ENCODE measurements at places on chromosomes 7 and 10.

- DNase-seq, result no peak
Measured at GRCh38 chr10:62457196-62457595, 83.0 kb downstream of the ZNF365 start.

DNA sequence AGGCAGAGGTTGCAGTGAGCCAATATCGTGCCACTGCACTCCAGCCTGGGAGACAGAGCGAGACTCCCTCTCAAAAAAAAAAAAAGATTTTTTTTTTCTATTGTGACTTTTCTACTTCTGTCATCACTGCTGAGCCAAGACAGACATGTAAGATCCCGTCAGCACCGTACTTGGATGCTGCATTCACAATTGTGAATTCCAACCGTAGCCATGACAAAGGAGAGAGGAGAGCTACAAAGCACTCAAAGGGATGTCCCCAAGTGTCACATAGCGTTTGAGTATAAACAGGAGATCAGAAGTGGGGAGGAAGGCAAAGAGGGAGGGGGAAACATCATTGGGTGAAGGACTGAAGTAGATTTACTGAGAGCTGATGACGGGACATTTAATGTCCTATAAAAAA is 144.2 kb downstream of the PRPF18 start:
- no peak for DNase-seq

- DNase-seq, result no peak
Measured at GRCh38 chr7:153509768-153510167, 542.4 kb upstream of the DPP6 start.

GRCh38 chr7:139595806-139596205 is 72.3 kb downstream of the CLEC2L start:
- no peak for DNase-seq

- no peak for DNase-seq
Measured at GRCh38 chr7:139916717-139917395, 87.8 kb downstream of the TBXAS1 start.

DNA sequence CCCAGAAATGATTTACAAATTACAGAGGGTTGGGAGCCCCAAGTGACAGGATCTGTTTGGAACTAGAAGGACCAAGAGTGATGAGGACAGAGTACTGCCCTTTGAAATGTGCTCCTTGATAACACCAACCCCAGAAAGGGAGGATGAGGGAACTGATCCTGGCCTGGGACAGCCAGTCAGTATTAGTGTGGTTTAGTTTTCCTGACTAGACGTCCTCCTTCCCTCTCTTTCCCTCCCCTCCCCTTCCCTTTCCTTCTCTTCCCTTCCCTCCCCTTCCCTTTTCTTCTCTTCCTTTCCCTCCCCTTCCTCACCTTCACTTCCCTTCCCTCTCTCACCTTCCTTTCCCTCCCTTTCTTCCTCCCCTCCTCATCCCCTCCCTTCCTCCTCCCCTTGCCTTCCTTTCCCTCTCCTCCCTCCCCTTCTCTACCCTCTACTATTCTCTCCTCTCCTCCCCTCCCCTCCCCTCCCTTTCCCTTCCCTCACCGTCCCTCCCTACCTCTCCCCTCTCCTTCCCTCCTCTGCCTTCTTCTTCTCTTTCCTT is 31.0 kb upstream of the BICC1 start:
- no peak for DNase-seq

GRCh38 chr7:15515252-15515651 is 46.6 kb downstream of the AGMO start:
- DNase-seq, result peak; percentile 75

DNA sequence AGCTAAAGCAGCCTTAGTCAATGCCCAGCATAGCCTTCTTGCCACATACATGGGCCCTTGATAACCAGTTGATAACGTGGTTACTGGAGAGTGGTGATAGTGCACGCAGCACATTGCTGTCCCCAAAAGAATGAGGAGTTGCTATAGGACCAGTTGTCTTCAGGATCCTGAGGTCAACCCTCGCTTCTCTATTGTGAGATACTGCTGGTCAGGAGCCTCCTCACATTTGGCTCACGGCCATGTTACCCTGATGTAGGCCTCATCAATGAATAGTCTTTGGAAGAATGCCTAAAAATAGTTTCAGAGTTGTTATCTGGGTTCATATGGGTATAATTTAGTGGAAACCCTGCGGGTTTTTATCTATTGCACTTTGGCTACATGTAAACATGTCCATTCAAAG is 230.7 kb downstream of the VTI1A start:
- DNase-seq, result no peak

DNA sequence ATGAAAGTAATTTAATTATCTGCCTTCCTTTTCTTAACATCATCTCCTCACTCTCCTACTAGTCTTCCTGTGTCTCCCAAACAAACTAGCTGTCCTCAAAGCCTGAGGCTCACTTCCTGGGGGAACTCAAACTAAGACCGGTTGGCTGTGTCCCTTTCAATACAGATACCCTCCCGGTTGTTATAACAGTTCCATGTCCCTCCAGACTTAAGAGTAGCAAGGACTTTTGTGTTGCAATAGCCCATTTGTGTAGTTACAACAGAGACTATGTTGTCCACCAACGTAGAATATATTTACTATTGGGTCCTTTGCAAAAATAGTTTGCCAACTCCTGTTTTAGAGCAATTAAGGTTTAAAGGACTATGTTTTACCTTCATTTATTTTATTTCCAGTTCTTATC is 8.6 kb upstream of the TARP start:
- DNase-seq, result no peak

DNA sequence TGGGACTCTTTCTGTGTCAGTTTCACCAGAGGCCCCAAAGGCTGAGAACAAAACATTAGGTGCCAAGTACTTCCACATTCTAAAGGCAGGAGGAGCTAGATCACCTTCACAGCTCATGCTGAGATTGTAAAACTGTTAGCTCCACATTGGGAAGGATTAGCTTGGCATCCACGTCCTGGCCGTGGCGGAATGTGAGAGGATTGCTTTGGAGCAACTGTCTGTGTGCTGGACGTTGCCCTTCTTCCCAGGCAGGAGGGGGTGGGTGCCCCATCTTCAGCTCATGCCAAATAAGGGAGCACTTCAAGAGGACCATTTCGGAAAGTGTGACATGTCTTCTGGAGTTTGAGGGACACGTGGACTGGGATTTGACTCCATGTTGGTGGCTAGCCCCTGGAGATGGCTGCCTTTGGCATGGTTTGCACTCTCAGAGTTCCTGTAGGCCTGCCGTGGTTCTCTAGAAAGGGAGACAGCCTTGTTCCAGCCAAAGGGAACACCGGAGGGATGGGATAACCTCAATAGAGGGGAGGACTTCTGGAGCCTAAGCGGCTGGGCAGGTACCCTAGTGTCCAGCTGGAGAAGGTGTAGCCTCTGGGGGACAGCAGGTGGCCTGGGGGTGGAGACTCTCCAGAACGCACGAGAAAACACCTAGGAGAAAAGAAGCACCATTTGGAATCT is 19.9 kb upstream of the FMC1 start:
- DNase-seq, result no peak

GRCh38 chr10:4623757-4624420 is 202.1 kb upstream of the AKR1E2 start:
- no peak for DNase-seq

GRCh38 chr7:31410265-31410664 is 69.7 kb upstream of the NEUROD6 start:
- DNase-seq, result no peak

GRCh38 chr7:132424821-132425724 is 151.2 kb downstream of the PLXNA4 start:
- DNase-seq, result no peak

DNA sequence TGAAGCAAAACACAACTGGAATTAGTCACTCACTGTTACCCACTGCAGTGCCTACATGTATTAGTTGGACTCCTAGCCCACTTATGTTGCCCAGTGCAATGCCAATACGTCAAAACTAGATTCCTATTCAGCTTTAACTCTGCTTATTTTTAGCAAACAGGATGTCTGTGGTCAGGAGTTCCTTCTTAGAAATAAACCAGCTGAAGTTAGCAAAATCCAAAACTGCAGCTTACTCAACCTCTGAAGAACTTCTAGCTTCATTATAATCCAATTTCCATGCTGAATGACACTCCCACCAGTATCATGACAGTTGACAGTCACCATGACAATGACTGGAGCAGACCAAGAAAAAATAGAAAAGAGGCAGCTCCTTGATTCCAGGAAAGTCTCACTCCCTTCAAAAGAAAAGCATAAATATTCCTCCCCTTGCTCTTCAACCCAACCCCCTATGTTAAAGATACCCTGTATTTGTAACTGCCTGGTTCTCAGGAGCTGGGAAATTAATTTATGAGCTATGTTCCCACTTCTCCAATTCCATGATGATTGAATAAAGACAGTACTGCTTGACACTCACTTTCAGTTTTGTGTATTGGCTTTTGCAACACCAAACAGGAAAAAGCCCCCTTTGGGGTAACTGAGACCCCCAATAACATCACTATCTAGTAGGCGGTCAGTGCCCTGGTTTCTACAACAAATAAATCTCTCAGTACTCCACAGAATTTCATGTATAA is 327.4 kb downstream of the SORCS1 start:
- peak; percentile 11 for DNase-seq

DNA sequence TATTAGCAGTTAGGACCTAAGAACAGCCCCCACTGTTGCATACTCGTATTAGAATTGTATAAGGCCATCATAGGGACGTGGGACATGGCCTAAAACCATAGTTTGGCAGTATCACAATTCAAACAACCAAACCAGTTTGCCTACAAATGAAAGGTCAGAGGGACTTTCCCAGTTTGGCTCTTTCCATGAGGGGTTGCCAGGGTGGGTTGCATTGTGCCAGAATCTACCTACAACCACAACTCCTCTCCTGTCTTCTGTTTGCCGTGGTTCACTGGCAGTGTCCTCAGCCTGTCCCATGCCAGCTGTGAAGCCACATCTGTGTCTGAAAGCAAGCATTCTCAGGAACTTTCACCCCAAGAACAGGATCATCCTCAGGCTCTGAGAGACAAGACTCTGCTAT is 44.5 kb downstream of the PIK3AP1 start:
- no peak for DNase-seq

GRCh38 chr7:73715648-73716317 is 3.7 kb downstream of the STX1A start:
- peak; percentile 62 for DNase-seq

DNA sequence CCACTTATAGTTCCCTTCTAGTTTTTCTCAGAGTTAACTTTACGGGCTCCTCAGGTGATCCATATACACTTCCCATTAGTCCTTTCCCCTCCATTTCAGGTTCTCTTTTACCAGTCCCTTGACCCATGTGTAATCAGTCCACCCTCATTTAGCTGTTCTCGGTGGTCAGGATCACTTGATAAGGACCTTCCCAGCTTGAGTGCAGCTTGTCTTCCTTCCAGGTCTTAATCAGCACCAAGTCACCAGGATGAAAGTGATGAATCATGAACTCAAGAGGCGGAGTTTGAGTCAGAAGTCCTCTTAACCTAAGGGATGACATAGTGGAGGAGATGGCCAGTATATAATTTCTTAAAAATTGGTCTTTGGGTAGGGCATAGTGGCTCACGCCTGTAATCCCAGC is 63.1 kb upstream of the CNTNAP2 start:
- no peak for DNase-seq

DNA sequence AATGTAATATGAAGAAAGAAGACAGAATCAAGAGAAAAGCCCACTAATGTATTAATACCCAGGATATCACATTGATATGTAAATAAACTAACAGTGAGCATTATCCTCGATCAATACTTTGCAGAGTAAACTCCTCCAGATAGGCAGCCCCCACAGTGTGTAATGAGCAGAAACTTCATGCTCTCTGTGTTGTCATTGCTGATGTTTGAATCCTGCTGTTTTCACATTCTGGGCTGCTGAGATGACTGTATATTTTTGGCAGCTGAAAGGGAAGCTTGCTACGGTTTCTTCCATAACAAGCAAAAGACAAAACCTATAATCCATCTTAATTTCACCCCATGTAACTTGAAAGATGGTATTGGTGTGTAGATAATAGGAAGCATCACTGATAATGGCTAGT is 15.3 kb upstream of the THSD7A start:
- no peak for DNase-seq

DNA sequence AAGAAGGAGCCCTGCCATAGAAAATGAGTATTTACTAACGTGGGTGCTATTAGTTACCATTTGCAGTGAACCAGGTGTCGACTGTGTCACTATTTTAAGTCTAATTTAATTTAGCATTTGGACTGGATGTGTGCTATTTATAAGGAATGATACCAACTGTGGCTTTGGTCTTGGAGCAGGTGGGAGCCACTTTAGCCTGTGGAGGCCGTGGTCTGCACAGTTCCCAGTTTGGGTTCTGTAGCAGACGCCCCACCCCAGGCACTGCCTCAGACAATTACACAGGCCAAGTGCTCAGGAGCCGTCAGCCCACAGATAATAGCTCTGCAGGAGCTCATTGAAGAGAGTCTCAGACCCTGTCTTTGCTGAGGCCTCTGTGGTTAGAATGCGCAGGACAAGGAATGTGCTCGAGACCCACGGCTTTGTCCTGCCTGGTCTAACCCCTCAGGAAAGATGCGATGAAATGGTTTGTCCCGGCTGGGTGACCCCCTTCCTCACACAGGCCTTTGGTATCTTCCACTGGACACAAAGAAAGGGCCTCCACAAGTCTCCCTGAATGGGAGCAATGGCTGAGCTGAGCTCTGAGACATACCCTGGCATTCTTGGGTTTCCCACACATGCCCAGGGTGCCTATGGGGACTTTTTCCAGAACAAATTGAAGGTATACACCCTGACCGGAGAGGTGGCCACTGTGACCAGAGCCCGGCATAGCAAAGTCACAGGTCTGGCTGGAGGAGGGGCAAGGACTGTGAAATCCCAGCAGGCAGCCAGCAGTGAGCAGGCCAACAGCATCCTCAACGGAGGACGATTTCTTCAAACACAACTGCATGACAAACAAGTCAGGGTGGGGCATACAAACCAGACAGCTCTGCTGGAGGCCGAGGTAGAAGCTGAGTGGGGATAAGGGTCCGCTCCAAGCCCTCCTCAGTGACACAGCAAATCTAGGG is 251.2 kb downstream of the ARHGAP12 start:
- DNase-seq, result no peak

DNA sequence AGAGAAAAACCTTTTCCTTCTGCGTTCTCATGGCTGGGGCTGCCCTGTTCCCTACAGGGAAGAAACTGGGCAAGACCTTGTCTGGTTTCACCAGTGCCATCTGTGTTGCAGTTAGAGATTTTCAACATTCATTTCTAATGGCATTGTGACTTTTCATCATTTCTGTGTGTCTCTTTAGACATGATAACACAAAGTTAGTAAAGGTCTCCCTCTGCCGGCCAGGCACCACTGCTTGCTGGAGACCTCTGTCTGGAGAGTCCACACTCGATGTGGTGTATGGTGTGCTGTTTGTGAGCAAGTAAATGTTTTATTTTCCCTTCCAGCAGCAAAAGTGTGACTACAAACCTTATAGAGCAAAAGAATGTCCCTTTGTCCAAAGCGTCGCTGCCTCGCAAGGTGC is 213.5 kb downstream of the PAXIP1 start:
- no peak for DNase-seq
